Activated naive CD8-positive, alpha-beta T cell treated with anti-CD3 and anti-CD28 coated beads for 36 hours (primary cell): ENCODE measurements at places on chromosomes 13 and 19. TPM values are rescaled to one million over a fixed set of nuclear protein-coding genes. Genes with fewer than 3 reads are reported as not detected.

C2CD4C gene
- 0.12 TPM for total RNA-seq

CD177 gene
- total RNA-seq, result not detected

ZNF714 gene
- 20.5 TPM for total RNA-seq

ERICH4 gene
- total RNA-seq, result not detected

PAF1 gene
- total RNA-seq, result 43.6 TPM

DNA sequence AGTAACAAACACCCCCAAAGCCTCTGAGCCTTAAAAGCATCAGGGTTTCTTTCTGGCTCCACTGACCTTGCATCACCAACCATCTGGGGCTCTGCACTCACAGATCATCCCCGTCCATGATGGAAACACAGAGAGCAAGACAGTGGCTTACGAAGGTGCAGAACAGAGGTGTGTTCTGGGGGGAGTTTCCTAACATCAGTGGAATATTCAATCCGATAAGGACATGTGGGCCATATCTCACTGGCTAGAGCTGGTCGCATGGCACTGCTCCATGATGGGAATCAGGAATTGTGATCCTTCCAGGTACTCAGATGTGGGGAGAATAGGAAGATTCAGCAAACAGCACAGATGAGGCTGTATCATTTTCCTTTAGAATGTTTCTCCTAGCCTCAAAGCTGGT, 457.2 kb downstream of the IRS2 start:
- no peak for DNase-seq

GRCh38 chr19:2668175-2668763, 34.2 kb downstream of the GNG7 start:
- no peak for DNase-seq

DNA sequence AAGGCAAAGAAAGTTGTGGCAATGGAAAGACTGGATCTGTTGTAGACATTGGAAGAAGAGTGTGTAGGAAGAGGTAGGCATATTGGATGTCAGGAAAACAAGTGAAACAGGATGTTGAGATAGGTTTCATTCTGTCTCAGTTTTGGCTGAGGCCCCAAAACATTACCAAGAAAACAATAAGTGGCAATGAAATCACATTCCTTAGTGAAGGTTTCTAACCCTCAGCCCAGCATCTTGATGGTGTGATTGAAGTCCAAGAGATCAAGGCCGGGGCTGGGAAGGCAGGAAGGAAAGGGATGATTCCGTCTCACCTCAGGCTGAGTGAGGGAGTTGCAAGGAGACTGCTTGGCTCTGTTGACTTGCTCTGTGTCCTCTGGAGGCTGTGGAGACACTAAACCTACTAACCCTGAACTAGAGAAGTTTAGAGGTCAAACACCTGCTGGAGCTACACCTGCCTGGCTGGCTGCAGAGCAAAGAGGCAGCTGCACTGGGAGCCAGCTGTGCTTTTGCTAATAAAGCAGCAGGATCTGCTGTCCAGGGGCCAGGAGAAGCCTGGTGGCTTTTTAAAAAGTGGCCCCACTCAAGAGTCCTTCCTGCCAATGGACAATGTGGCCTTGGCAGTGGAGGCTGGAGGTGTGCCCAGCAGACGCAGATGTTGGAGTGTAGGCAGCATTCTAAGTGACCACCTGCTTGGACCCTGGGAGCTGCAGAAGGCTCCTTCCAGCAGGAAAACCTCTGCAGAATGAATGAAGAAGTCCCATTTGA, 53.6 kb downstream of the DGKH start:
- DNase-seq, result no peak

GRCh38 chr19:709965-710571, 1.3 kb downstream of the PALM start:
- no peak for DNase-seq

DNA sequence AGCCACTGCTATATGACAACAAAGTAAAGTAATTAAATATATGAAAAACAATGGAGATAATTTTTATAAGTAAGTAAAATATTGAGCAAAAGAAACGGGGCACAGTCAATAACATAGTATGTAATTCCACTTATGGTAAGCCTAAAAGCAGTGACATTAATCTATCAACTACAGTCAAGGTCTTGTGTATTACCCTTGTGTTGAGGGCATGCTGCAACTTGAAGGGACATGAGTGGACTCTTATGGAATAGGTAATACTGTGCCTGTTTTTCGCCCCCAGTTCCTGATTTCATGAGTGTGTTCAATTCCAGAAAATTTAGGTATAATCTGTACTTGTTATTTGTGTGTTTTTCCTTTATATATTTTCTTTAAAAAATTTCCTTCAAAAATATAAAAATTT, 201.3 kb upstream of the SLITRK6 start:
- DNase-seq, result no peak

- no peak for DNase-seq
These were observed 243.9 kb upstream of the SPRY2 start for GRCh38 chr13:80584785-80585184.

- no peak for DNase-seq
These were observed 15.8 kb upstream of the CLDN10 start for GRCh38 chr13:95536632-95537241.

GRCh38 chr19:30062907-30063649, 121.0 kb downstream of the URI1 start:
- DNase-seq, result no peak
